ENCODE measurements at places on chromosomes 2 and 18.
A peak's percentile ranks its signal among the peaks of the same experiment; 100 is the strongest.

DNA sequence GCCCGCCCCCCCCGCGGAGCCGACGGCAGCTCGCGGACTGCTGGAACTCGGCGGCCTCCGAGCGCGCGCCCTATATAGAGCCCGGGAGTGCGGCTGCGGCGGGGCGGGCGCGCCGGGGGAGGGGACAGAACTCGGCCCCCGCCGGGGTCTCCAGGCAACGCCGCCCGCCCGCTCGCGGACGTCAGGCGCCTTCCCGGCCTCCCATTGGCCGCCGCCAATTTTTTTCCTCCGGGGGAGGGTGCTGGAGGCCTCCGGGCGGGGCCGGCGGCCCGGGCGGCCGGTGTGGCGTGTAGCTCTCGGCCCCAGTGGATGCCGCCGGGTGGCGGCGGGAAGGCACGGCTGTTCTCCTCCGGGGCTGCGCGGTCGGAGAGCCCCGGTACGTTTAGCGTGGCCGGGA, at the start of gene ZFP36L2:
Gene ZFP36L2, minus strand, starts transcription at position 49 of the 397 bp plus-strand sequence. CDS start 291 bp downstream, outside the sequence.
- DNase-seq, result peak; percentile 95

DNA sequence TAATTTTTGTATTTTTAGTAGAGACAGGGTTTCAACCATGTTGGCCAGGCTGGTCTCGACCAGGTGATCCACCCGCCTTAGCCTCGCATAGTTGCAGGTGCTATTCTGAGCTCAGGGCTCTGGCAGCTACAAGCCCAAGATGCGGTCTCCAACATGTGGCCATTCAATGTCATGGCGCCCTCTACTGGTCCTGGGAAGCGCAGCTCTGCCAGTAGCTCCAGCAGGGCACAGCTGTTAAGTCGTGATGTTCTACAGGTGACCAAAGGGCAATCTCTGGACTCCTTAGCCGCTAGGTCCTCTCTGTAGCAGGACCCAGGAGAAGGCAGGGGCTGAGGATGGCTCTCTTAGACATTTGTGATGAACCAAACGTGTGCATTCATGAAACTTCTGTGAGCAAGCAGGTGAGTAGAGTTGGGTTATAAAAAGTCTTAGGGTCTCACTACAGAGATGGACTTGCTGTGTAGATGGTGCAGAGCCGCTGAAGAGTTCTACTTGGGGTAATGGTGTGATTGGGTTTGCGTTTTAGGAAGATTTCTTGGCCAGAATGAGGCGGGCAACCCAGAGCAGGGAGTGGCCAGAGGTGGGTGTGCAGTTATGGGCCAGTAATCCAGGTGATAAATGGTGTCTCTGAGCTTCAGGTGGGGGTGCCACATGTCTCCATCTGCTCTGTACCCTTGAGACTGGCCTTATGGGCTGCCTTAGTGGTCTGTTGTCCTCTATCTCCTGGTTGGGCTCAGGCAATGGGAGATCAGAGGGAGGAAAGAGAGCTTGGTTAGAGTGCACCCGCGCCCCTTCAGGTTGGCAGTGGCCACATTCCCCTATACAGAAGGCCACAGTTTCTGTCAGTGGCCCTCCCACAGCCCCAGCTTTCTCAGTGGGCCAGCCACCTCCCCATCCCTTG, 31.0 kb downstream of the IL37 start:
- DNase-seq, result peak; percentile 85

DNA sequence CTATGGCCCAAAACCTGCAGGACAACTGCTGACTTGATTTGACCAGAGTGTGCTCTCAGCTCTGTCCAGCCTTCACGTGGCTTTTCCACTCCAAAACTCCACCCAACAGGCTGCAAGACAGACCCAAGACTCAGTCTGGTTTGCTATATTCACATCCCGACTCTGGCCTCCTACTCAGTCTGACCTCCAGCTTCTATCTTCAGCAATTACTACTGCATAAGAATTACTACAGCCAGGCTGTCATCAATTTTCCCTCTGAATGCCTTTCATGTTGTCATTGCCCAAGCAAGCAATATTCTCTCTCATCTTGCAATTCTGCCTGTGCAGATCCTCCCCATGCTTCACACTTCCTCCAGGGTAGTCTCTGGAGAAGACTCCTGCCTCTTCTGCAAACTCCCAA, 53.6 kb upstream of the GYPC start:
- no peak for DNase-seq

- no peak for DNase-seq
Measured at GRCh38 chr2:29397713-29398112, 282.5 kb downstream of the CLIP4 start.

GRCh38 chr18:56815926-56816325, 164.8 kb downstream of the WDR7 start:
- no peak for DNase-seq

- DNase-seq, result no peak
Measured at GRCh38 chr2:137133225-137133624, 367.9 kb downstream of the THSD7B start.

DNA sequence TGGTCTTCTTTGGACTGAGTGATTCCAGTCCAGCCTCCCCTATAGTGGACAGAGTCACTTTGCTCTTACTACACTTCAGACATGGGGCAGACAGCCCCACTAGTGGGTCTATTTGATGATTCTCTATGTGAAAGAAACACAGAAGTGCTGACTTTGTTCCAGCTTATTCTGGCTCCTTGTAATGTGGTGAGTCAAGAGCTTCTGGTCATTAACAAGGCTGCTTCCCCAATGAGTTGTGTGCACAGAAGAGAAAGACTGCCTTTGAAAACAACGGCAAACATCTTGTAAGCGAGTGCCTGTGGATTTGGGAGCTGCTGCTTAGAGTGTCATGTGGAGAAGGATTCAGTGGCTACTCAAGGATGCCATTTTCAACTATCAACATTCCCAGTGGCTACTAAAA, 39.1 kb downstream of the RMC1 start:
- DNase-seq, result peak; percentile 34

DNA sequence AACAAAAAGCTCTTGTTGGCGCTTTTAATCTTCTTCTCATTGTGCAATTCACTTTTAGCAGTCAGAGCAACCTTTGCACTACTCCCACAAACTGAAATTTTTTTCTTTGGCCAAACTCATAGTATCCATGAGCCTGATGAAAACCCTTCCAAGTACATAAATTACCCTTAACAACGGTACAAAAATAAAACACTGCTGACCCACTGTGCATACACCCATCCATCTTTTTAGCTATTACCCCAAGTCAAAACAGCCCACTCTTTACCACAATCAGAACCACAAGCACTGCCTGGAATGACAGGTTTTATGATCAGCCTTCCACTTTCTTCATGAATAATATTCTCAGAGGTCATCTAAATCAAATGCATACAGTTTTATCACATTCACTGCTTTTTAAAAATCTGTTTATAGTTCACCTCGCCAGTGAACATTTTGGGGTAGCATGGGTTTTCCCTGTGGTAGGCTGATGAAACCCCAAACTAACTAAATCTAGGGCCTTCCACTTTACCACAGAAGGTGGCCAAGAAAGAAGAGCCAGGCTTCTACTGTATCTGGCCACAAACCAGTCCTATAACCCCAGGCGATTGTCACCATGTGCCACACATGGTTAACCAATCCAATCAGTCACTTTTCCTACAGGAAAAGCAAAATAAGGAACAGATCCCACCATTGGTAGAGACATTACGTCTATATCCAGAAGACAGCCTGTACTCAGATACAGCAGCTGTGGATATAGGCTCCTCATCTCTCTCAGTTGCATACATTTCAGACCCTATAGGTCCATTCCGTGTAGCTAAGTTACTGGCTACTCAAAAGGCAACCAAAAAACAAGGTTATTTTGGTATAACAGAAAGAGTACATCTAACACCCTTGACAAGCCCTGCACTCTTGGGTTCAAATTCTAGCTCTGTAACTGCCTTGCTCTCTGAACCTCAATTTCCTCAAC, 171.3 kb downstream of the THADA start:
- DNase-seq, result no peak

DNA sequence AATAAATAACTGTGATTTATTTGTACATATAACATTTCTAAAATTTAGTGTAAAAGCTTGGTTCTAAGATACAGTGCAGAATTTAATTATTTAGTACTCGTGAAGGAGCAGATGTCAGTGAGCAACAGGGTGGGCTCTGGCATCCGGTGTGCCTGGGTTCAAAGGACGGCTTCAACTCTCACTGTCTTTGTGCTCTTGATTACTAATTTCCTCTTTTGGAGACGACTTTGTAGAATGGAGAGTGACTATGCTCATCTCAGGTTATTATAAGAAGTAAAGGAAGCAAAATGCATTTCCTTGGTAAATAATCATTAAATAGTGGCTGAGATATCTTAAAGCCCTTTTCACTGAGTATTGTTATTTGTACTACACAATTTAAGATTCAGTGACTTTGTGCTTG, 271.7 kb downstream of the ASXL3 start:
- DNase-seq, result no peak

- no peak for DNase-seq
Measured at GRCh38 chr18:27120246-27120645, 64.9 kb downstream of the CHST9 start.

- no peak for DNase-seq
Measured at GRCh38 chr2:189247276-189247675, 67.7 kb upstream of the COL5A2 start.

- DNase-seq, result no peak
Measured at GRCh38 chr2:237199577-237199976, 113.9 kb downstream of the COPS8 start.

DNA sequence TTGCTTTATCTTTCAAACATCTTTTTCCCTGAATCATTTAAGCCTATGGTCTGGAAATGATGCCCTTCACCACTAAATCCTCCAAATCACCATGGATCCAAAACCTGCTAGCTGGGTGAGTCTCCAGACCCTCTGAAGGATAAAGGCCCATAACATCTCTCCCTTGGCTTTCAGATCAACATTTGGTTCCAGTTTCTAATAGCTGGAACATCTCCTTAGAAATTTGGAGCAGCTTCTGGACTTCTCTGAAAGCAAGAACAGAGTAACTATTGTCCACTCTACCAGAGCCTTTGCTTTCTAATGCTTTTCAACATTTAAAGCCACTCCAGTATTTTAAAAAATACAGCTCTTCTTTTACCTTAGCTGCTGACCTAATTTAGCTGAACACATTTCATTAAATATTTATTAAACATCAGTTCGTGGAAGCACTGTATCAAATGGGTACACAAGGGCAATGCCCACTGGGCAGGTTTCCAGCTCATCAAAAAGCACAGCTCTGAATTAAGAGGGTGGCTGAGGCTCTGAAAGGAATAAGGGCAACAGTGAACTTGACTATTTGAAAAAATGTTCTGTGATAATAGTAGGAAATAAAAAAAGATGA, 75.3 kb downstream of the GALNT3 start:
- DNase-seq, result peak; percentile 63

DNA sequence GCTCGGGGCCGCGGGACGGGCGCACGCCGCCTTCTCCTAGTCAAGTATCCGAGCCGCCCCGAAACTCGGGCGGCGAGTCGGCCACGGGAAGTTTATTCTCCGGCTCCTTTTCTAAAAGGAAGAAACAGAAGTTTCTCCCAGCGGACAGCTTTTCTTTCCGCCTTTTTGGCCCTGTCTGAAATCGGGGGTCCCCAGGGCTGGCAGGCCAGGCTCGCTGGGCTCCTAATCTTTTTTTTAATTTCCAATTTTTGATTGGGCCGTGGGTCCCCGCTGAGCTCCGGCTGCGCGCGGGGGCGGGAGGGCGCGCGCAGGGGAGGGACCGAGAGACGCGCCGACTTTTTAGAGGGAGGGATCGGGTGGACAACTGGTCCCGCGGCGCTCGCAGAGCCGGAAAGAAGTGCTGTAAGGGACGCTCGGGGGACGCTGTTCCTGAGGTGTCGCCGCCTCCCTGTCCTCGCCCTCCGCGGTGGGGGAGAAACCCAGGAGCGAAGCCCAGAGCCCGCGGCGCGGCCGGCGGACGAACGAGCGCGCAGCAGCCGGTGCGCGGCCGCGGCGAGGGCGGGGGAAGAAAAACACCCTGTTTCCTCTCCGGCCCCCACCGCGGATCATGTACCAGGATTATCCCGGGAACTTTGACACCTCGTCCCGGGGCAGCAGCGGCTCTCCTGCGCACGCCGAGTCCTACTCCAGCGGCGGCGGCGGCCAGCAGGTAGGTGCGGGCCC, 617 bp downstream of the FOSL2 start:
- no peak for DNase-seq

GRCh38 chr2:191474464-191474863, 203.5 kb upstream of the NABP1 start:
- no peak for DNase-seq

- DNase-seq, result no peak
Measured at GRCh38 chr2:174172802-174173355, 75.5 kb downstream of the OLA1 start.

DNA sequence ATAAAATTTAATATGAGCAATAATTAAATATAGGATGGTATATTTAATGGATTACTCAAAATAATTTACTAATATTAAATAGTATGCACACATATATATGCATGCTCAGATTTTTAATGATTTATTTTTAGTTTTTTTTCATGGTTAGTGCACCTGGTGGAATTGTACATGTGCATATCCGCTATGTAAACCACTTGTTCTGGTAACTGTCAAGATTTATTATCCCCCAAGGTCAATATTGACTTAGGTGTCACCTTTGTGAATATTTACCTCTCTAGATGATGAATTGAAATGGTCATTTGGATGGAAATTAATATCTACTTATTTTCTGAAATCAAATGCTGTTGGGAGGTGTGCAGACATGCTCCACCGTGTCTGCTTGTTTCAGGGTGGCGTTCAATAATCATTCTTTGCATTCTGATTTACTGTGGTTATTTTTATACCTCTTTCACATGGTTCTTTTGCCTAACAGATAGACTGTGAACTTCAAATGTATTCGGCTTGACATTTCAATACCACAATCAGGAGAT, 14.7 kb downstream of the CNTNAP5 start:
- DNase-seq, result no peak

- no peak for DNase-seq
Measured at GRCh38 chr2:85772841-85773491, 19.2 kb downstream of the ATOH8 start.

- no peak for DNase-seq
Measured at GRCh38 chr2:214549946-214550345, 139.1 kb downstream of the VWC2L start.

DNA sequence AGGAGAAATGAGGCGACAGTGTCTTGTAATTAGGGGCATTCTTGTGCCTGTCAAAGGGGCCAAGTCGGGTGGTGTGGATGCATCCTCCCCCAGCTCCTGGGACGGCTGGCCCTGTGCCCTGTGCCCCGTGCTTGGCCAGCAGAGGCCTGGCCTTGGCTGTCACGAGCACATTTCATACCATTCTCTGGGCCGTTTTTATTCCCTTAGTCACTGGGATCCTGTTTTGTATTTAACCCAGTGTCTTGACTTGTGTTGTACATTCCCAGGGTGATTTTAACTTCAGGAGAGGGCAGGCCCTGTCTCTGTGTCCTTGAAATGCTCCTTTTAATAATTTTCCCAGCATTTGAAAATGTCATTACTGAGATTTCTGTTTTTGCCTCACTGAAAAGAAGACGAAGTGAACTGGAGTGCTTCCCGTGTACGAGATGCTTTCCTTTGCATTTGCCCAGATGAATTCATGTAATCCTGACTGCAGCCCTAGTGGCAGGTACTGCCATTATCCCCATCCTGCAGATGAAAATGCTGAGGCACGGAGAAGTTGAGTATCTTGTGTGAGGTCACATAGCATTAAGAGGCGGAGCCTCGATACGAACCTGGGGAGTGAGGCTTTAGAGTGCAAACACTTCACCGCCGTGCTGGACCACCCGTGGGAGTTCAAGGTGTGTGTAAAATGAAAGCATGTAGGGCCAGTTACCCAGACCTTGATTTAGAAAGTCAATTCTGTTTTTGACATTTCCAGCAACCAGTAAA, 57.0 kb downstream of the SH3RF3 start:
- no peak for DNase-seq

GRCh38 chr18:10490401-10491165, 35.2 kb upstream of the NAPG start:
- DNase-seq, result peak; percentile 68
